ENCODE measurements at places on chromosomes 7 and 10.
A peak's percentile ranks its signal among the peaks of the same experiment; 100 is the strongest.

DNA sequence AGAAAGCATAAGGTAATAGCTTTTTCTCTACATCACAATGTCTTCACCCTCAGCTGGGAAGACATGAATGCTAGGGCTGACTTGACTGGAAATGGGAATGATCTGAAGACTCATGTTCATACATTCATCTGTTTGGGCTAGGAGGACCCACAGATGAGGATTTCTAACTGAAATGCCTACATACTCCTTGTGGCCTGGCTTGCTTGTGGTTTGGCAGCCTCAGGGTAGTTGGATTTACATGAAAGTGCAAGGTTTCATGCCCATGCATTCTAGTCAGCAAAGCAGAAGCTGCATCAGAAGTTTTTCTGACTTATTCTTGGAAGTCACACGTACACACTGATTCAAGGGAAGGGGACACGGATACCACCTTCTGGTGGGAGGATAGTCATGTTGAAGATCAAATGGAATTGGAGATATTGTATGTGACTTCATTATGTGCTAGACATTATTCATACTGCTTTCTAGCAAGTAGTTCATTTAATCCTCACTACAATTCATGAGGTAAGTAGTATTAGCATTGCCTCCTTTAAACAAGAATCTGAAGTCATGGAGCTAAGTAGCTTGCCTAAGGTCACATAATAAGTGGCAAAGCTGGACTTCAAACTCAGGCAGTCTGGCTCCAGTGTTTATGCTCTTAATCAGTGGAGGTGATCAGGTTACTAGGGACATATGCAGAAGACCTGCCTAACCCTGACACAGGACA is 957.0 kb downstream of the LRMDA start:
- no peak for DNase-seq

GRCh38 chr10:86155054-86155921 is 211.3 kb downstream of the GRID1 start:
- DNase-seq: no peak

DNA sequence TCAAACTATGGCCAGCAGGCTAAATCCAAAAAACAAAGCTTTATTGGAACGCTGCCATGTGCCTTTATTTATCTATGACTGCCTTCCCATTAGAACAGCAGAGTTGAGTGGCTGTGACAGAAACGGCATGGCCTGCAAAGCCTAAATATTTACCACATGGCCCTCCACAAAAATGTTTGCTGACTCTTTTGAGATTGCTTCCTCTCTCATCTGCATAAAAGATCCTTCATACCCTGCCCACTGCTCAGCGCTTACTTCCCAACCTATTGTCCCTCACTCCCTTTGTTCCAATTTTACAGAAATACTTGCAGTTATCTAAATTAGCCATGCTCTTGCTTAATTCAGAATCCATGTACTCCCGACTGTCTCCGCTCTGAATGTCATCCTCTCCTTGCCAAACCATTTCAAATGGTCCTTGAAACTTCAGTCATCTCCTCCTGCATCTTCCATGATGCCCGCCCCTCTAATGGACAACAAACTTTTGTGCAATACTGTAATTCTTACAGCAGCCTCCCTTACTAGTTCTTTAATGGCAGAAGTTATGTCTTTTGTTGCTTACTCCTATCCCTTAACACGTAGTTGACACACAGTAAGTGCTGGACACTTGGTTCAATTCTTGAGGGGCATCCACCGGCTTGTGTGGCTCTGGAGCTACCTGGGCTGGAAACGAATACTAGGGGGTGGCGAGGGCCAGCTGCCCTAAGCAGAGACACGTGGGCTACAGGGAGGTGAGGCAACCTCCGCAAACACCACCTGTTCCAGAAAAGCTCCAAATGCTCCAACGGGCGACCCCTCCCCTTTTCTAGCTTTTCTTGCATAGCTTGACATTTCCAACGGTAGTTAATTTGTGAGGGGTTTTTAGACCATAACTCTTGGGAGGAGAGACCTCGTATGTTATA is 832 bp downstream of the XRCC2 start:
- peak; percentile 78 for DNase-seq

DNA sequence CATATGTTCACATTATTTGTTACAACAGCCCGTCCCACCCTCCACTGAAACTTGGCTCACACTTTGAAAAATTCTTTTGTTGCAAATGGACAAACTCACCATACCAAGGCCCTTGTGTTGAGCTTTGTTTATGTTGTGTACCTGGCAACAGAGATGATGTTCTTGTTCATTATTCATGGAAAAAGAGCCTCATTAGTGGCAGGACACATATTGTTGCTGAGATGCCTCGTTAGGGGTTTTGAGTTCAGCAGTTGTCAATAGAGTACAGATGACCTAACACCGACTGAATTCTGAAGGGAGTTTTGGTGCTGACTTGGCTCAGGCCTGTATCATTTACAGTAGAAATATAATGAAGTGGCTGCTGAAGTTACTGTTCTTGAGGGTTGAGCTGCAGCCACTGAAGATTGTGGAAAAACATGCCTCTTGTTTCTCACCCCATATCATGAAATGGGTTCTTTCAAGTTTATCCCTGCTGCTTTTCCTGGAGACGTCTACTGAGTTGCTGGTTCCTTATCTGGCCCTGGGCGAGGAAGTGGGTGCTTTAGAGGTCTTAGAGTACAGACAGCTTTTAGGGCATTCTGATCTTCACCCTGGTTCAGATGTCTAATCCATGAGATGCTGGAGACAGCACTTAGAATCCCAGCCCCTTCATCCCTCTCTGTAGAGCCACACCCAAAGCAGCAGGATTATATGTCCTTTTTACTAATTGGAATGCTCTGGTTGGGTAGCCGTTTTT is 149.7 kb downstream of the WNT2 start:
- no peak for DNase-seq

GRCh38 chr7:117871778-117872538 is 1.3 kb downstream of the CTTNBP2 start:
- DNase-seq: peak; percentile 45
